Fibroblast of the conjunctiva (primary cell): ENCODE measurements at places on chromosomes 16 and 17.

DNA sequence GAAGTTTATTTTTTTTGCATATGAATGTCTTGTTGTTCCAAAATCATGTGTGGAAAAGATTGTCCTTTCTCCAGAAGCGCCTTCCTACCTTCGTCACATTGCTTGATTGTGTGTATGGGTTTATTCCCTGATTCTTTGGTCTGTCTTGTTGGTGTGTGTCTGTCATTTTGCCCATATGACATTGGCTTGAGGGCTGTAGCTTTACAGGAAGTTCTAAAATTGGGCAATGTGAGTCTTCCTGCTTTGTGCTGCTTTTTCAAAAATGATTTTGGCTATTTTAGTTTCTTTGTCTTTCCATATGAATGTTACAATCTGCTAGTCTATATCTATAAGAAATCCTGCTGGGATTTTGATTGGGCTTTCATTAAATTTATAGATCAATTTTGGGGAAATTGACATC lies 217.2 kb downstream of the SNX29 start:
- no peak for DNase-seq

DNA sequence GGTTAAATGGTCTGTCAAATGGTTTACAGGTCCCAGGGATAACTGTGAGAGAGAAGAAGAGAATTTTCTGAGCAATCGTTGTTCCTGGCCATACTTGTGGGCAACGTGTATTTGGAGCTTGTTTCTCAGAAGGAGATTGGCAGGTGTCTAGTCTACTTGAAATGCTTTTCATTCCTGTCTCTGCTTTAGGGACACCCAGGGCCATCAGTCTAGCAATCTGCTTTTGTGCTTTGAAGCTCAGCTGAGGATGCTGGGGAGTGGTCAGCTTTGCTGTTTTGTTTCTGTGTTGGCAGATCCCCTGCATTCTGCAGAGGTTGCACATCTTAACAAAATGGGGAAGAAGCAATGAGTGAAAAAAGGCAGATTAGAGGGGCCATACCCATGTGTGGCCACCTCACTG lies 193.7 kb downstream of the SHISA9 start:
- DNase-seq: no peak

GRCh38 chr16:79993629-79994209 lies 393.2 kb upstream of the MAF start:
- DNase-seq: no peak

- DNase-seq: no peak
Measured at GRCh38 chr17:37833237-37833859, 88.5 kb upstream of the HNF1B start.

DNA sequence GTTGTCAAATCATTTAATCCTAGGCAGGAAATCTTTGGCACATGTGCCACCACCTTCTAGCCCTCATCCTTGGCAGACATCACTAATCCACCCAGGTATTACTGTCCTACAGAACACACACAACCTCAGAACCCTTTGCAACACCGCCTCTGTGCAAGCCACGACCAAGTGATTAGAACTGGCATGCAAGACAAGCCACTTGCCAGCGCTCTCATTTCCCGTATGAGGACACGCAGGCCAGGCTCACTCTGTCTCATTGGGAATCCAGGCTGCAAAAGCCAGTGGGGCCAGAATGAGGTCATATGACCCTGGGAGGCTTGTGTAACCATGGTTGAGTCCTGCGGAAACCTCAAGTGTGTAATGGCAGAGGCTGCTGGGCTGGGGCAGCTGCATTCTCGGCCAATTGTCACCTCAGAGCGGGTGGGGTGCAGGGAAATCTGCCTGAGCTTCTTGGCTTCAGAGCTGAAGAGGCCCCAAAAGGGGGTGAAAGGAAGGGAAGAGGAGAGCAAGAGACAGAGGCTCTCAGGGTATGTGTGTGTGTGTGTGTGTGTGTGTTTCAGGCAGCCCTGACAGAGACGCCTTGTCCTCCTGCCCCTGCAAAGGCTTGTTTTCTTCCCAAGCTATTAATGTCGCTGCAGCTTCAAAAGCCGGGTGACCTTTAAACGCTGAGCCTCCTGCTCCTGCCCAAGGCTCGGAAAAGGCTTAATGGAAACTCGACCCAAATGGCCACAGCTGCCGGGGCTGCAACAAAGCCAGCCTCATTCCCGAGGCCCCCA lies 43.2 kb upstream of the MRPS23 start:
- peak; percentile 98 for DNase-seq

GRCh38 chr17:73803964-73804435 lies 159.8 kb upstream of the SDK2 start:
- no peak for DNase-seq

GRCh38 chr16:80691111-80691741 lies 113.2 kb downstream of the CDYL2 start:
- DNase-seq: no peak

- DNase-seq: no peak
Measured at GRCh38 chr16:80288616-80289015, 252.2 kb upstream of the DYNLRB2 start.

DNA sequence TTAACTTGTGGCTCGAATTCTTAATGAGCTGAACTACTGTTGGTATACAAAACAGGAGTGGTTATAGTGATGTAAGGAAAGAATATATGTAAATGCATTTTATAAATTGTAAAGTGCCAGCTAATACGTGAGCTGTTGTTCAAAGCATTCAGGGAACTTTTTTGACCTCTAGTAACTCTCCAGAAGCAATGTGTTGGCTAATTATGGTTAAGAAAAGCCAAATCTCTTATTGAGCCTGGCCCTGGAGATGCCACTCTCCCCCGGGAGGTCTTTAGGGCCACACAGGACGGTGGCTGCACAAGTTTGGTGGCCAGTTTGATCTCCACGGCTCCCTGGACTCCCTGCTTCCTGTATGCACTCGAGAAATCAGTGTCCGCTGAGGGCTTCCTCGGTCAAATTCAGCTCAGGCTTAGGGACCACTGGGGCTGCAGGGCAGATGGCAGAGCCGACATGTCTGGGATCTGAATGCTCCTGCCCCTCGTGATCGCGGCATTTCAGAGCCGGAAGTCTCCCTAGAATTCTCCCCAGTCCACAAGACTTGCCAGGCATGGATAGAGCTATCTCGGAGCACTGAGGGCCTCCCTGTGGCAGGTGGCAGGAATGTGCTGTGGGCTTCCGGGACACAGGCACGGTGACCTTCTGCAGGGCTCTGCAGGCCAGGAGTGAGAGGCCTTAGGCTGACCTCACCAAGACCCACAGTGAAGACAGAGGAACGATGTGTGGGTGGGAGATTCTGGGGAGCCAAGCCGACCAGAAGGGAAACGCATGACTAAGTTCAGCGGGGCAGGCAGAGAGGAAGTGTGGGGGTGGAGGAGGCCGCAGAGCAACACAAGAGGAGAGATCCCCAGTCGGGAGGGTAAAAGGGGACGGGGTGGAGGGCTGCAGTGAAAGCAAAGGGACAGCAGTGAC lies 18.6 kb upstream of the PITPNM3 start:
- no peak for DNase-seq

- no peak for DNase-seq
Measured at GRCh38 chr16:12458591-12459358, 344.9 kb downstream of the CPPED1 start.

DNA sequence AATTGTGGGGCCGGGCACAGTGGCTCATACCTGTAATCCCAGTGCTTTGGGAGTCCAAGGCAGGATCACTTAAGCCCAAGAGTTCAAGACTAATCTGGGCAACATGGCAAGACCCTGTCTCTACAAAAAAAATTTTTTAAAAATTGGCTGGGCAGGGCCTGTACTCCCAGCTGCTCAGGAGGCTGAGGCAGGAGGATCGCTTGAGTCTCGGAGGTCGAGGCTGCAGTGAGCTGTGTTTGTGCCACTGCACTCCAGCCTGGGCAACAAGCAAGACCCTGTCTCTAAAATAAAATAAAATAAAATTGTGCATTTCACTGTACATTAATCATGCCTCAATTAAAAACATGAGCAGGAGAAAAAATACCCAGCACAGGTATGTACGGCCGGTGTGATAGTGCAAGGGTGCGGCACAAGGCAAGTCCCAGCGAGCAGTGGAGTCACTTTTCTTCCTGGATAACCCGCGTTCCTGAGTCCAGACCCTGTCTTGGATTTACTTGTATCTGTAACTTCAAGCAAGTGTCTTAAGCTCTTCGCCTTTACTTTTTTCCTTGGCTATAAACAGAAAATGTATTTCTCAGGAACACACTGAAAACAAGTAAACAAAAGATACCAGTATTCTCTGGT lies 11.4 kb downstream of the ZDHHC7 start:
- no peak for DNase-seq

- DNase-seq: no peak
Measured at GRCh38 chr17:19482576-19482975, 51.1 kb upstream of the SLC47A1 start.

- no peak for DNase-seq
Measured at GRCh38 chr17:52827526-52827925, 669.0 kb upstream of the CA10 start.

DNA sequence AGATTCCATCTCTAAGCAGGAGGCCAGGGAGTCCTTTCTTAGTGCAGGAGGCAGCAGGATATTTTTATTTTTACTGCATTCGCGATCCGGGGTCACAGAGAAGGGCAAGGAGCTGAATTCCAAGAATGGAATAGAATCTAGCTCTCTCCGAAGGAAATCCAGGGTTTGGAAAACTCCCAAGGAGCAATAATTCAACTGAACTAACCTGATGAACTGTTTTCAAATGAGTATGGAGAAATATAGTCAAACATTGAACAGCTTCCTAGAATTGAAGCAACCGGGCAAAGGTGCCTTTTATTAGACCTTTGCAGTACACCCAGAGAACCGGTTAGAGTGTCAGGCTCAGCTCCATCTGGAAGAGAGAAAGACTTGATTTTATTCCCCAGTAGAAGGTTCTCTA lies 120.7 kb upstream of the MAF start:
- DNase-seq: no peak

DNA sequence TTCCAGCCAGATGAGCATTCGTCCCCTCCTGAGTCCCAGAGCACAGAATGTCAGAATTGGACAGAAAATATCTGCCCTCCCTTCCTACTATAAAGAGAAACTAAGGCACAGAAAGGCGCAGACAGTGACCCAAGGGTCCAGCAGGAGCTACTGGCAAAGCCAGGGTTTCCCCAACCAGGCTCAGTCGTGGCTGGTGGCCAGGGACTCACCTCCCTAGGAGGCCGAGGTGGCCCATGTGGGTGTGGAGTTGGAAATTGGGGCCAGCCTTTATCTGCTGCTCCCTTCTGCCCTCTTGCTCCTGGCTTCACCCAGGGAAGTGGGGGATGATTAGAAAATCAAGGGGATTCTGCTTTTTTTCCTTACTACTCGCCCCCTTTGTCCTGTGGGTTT lies 1.1 kb downstream of the DRC7 start:
- DNase-seq: no peak

DNA sequence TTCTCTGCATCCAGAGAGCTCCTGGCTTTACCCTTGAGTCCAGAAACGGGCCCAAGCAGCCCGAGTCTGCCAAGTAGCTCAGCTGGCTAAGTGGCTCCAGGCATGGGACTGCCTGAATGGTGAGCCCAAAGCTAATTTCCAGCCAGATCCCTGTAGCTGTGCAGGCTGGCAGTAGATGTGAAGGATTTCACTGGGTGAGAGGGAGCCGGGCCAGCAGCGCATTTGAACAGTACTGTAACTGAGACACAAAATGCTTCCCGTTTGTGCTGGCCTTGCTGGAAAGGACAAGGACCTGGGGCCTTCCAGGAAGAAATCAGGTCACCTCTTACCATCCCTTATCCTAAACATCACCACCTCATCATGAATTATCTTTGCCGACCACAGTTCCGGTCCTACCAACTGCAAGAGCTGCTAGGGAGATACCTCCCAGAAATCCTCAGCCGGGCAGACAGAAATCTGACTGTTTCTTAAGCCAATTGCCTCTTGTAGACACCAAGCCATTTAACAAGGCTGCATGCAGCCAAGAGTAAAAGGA lies 3.7 kb downstream of the TIMP2 start:
- DNase-seq: no peak

DNA sequence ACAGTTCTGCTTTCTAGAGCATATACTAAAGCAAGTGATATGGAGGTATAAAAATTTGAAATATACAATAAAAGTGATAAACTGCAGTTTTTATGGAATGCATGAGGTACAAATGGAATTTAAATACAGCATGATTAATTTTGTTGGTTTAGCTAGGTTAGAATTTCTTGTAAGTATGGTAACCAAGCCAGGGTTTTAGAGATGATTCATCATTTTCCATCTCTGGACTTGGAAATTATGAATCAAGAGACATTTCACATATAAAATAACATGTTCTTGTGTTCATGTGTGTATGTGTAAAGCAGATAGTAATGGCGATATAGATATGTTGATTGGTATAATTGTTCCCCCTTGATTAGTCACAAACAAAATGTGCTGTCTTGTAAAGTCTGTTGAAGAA lies 1219.8 kb downstream of the CDH8 start:
- DNase-seq: no peak

DNA sequence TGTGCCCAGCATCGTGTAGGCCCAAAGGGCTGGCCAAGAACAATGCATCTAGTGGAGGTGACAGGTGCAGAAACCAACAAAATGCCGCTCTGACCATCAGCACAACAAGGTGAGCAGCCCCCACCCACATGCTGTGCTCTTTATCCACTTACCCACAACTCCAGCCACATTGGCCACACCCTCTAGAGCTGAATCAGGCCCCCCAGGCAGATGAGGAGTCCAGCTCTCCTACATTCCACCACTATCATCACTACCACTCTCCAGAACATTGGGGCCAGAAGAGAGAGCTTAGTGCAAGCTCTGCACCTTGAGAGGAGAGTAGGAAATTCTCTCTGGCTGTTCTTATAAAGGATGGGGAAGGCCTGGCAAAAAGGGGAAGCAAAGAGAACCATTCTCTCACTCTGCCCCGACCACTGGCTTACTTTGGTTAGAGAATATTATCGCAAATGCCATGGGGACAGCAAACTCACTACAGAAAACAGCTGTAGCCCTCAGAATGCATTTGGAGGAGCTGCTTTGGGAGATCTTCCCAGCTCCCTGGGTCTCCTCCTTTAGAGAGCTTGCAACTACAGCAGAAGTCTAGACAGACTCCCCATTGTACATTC lies 75.0 kb downstream of the TMEM132E start:
- no peak for DNase-seq

- no peak for DNase-seq
Measured at GRCh38 chr17:81479175-81480071, 33.2 kb downstream of the ACTG1 start.

GRCh38 chr16:49458656-49459445 lies 85.2 kb downstream of the C16orf78 start:
- DNase-seq: no peak

DNA sequence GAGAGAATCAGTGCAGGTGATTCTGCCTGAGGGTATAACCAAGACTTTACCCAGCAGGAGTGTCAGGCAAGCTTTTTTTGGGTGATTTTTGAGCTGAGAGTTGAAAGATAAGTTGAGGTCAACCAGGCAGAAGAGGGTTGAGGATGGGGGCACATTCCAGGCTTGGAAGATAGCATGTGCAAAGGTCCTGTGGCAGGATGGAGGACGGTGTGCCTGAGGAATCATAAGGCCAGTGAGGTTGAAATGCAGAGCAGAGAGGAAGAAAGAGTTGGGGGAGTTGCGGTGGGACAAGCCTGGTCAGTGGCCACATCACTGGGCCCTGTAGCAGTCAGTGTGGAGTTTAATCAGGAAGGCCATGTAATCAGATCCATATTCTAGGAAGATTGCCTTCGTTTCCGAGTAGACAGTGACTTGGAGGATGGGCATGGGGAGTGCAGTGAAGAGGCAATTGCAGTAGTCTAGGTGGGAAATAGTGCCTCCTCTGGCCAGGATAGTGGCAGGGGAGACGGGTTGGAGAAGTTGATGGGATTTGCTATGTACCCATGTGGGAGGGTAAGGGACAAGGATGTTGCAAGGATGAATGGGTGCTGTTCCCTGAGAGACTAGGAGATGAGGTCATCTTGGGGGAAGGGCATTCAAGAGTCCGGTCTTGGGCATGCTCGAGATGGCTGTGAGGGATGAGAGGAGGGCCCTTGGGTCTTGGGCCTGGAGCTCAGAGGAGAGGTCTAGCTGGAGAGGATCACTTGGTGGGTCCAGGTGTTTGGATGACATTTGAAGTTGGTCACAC lies 3.9 kb downstream of the PLEKHG4 start:
- no peak for DNase-seq
